ENCODE measurements at places on chromosomes 12 and 14.

DNA sequence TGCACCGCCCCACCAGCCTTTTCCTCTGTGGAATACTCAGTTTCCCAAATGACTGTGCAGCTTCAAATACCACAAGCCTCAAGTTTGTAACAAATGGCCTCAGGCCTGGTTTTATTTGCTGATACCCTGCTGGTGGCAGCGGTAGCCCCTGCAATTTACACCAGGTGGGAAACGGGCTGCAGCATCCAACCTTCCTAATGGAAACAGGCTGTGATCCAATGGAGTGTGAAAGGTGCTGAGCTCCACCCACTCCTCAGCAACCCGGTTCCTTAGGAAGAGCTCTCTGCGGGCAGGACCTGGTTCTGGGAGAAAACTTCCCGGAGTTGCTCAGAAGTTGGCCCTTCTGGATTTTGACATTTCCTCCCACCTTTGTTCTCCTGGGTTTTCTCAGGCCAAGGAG lies 41.7 kb upstream of the LTA4H start:
- no peak for DNase-seq

DNA sequence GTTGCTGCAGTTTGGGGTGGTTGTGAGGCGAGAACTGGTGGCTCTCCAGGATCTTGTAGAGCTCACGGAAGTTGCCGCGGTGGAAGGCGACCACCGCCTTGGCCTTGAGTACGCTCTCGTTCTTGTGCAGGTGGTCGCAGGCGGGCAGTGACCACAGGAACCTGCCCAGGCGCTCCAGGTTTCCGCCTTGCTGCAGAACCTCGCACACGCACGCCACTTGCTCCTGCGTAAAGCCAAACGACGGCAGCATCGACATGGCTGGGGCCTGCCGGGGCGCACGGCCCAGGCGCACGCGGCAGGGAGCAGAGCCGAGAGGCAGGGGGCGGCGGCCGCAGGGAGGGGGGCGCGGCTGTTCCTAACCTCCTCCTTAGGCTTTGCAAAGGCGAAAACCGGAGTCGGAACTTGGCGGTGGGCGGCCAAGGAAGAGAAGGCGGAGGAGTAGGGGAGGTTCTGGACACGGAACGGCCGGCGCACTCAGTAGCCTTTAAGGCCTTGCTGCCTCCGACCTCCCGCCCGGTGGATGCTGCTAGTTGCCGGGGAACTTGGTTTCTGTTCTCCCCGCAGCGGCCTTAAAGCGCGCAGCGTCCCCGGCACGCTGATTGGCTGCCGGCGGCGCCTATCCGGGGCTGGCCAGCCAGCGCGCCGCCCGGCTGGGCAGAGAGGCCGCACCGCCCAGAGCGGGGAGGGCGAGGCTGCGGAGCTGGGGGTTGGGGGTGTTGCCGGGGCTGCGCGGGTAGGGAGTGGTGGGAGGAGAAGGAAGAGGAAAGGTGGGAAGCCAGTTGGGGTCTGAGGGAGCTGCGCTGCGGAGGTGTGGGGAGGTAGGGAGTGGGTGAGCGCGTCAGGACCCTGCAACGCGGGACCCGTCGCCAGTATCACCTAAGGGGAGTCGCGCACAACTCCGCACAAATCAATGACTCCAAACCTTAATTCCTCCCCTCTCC lies at the start of gene SIX1:
Gene SIX1 (minus strand): TSS at position 544 of the 941 bp plus-strand sequence. CDS start 288 bp downstream, at position 256.
- no peak for DNase-seq

DNA sequence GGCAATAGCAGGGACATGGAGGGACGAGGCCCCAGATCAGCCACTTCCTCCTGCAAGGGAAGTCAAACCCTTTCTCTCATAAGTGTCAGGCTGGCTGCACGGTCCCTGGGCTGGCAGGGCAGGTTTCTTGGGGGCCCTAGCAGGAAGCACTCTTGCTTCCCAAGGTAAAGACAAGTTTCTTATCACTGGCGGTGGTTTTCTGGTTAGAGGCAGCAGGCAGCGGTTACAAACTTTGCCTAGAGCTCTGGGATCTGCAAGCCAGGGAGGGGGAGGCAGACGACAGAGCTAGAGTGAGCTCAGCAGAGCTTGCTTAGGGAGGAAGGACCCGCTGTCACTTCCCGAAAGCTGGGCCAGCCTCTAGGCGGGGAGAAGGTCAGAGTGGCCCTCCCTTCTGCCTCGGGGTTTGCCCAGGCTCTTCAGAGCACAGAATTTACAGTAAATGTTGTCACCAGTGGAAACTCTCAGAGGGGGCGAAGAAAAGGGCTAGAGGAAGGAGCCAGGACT lies 20.4 kb downstream of the BATF start:
- DNase-seq, result peak; percentile 84

- no peak for DNase-seq
These were observed 22.4 kb downstream of the MAPK1IP1L start for GRCh38 chr14:55073856-55074255.

DNA sequence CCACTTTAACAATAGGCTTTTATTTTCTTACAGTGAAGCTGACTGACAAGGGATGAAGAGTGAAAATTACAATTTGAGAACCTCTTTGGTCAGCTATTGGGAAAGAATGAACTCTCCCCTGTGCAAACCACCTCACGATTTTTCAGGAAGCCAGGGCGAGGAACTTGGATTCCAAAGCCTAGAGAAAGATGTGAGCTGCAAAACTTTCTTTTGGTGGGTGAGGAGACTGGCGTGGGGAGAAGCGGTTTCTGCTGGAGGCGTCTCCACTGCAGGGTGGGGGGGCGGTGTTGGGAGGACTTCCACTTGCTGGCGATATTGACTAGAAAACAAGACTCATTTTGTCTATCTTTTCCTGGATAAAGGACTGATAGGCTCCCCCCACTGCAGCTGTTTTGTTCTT lies 59.3 kb upstream of the VRK1 start:
- DNase-seq, result no peak

DNA sequence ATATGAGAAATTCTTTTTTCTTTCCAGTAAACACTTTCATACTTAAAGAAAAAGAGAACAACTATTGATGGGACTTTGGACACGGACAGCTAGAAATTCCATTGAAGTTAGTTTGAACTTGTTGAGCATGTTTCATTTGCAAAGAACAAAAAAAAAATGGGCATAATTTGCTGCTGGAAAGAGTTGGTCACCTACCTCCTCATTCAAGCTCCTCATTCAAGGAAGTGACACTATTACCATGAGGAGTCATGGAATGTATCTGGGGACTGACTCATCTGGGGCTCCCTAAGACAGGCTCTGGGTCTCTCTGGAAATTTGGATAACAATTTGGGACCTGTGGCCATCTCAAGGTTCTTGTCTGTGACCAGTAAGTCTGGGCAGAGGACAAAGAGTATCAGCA lies 50.4 kb downstream of the KICS2 start:
- no peak for DNase-seq

- no peak for DNase-seq
These were observed 11.1 kb upstream of the NPFF start for GRCh38 chr12:53518381-53518780.

- DNase-seq, result no peak
These were observed 37.7 kb downstream of the CALM1 start for GRCh38 chr14:90434370-90435020.

DNA sequence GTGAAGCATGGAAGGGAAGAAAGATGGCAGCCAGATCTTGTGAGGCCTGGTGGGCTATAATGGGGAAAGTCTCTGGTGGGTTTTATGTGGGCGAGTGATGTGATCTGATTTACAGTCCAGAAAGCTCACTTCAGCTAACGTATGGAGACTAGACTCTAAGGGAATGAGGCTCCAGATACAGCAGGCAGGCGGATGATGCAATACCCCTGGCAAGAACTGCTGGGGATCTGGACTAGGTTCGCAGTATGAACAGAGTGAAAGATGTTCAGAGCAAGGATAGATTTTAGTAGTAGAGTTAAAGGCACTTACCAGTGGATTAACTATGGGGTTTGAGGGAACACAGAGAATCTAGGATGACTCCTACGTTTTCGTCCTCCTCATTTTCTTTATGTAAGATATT lies 253.1 kb downstream of the ANO2 start:
- no peak for DNase-seq

DNA sequence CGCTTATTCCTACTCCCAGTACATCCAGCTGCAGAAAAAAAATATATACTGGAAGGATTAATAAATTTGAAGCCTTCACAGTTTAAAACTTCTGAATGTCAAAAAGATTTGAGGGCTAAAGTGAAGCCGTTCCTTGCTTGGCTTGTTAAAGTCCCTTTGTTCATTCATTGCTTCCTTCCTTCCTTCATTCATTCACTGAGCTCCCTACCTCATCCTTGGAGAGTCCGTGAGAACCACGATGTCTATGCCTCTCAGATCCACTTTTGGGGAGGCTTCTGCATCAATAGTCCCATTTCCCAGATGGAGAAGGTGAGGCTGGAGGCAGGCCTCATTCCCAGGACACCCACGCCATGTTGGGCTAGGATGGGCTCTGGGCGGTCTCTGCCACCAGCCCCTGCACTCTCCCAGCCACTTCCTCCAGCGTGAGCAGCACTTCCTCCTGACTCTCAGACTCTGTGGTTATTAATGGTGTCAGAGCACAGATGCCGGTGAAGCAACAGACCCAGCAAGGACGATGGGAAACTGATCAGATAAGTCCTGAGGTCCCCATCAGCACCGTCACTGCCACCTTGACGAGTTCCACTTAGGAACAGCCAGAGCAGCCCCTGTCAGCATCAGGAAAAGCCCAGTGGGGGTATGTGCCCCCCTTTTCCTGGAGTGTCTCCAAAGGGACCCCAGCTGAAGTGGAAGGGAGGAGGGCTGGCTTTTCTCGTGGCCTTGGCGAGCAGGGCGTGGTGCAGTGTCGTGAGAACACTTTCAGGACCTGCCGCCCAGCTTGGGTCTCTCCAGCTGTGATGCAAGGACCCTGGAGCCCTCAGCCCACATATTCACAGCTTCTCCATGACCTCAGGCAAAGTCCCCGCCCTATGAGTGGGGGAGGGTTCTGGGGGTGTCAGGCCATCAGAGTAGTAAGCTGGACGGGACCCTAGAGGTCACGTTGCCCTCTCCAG lies 21.2 kb downstream of the ASB2 start:
- DNase-seq, result peak; percentile 35

DNA sequence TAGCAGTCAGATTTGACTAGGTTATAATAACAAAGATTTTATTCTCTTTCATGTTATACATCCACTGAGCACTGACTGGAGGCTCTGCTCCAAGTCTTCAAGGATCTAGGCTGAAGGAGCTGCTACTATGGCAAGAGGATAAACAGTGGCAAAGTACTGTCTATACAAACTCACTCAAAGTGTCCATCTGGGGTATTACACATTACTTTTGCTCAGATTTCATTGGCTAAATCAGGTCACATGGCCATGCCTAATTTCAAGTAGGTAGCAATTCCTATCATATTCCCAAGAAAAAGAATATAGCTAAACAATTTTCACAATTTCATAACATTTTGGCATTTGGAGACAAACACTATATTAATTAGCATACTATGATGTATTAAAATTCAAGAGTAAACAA lies 40.9 kb downstream of the CDK17 start:
- no peak for DNase-seq
